Epithelial cell of prostate (primary cell): ENCODE measurements at places on chromosomes 16 and 17.

DNA sequence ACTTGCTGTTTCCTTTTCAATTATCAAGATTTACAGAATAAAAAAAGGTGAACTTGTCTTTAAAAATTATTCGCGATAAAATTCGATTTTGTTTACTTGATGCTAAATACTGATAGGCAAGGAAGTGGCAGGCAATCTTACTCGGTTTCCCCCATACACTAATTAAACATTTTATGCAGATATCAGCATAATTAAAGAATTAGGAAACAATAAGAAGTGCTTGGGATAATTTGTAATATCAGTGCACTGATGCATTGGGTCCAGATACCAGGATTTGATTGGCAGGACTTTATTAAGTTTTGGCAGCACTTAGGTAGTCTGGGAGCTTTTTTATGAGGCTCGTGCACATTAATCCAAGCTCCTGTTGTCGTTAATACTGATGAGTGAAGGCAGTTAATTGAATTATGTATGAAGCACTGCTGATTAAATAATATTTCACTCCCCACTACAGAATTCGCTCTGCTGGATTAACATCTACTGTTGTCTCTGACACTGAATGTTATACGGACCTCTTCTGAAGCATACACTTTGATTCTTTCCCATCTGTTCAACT, 165.6 kb downstream of the CA10 start:
- DNase-seq, result no peak

GRCh38 chr17:44995436-44996001, 27.4 kb upstream of the C1QL1 start:
- no peak for DNase-seq

DNA sequence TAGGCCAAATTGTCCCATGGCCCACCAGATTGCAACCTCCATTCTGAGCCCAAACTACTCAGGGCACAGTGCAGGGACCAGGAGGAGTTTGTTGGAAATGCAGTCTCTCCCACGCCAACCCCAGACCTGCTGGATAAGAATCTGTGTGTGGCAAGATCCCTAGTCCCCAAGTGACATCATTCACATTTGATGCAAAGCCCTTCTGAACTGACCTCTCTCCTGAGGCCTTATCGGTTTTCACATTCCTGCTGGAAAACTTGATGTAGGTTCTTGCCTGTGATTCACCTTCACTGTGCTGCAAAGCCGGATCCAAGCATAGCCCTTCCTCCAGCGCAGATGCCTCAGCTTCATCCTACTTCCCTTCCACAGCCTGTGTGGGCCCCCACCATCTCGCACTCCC, 6.6 kb upstream of the SHCBP1 start:
- no peak for DNase-seq

GRCh38 chr17:66655861-66656260, 179.1 kb upstream of the CACNG5 start:
- peak; percentile 85 for DNase-seq

DNA sequence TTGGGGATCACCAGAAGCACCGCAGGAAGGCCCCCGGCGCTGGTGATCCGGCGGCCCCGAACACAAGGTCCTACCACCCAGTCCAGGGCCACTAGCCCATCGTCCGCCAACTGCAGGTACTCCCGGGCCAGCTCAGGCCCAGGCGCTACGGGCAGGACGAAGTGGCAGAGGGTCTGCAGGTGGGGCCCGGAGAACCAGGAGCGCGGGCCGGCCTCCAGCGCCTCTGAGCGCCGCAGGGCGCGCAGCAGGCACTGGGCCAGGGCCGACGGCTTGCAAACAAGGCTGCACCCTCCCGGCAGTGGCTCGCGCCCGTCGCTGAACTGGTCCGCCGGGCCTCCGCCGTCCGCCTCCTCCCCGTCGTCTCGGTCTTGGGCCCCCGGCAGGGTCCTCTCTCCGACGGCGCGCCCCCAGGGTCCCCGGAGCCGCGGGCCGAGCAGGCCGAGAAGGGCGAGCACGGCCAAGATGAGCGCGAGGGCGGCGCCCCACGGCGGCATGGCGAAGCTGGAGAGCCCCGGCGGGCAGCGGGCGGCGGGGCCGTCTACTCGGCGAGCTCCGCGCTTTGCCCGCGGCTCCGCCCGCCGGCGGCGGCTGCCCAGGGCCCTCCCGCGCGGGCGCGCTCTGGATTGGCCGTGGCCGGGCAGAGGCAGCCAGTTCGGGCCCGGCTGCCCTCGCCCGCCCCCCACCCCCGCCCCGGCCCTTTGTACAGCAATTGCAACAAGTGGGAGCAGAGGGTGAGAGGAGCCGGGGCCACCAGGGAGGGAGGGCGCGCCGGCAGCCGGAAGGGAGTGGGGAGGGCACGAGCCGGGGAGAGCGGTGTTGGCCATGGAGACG, at the start of gene ABHD15:
ABHD15 (minus strand) TSS at position 565 of the 831 bp plus-strand sequence; CDS start at position 494, 71 bp downstream.
- no peak for DNase-seq

DNA sequence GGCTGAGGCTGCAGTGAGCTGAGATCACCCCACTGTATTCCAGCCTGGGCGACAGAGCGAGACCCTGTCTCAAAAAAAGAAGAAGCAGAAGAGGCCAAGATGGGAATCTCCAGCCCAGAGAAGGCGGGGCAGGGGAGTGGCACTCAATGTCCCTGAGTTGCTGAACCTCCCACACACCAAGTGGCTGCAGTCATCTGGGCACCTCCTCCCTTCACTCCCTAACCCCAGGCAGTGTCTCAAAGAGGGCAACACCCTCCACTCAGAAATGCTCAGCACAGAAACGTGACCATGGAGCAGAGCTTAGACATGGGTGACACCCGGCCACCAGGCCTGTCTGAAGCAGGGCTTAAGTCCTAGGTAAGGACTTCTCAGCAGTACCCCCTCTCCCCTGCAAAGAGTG, 36.3 kb upstream of the BCAR1 start:
- DNase-seq, result no peak

GRCh38 chr17:10814075-10814474, 10.2 kb upstream of the TMEM238L start:
- DNase-seq, result no peak

DNA sequence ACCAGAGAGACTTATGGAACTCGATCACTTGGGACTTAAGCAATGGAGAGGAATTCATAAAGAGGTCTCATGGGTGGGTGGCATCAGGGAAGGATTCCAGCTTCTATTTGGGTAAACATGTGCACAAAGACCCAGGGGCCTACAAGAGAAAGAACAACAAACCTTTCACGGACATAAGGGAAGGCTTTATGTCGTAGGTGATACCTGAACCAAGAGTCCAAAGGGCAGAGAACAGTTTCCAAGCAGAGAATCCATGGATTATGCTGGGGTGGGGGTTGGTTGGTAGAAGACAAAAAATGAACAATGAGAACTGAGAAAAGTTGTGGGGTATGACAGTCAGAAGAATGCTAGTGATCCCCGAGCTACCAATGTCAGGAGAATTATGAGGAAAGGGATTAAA, 119.8 kb downstream of the CNTNAP4 start:
- no peak for DNase-seq

GRCh38 chr17:49521088-49521450, 26.0 kb downstream of the NGFR start:
- no peak for DNase-seq

GRCh38 chr17:55806745-55807495, 56.1 kb downstream of the PCTP start:
- peak; percentile 26 for DNase-seq

- peak; percentile 58 for DNase-seq
Observed at GRCh38 chr16:48081656-48082055, 74.1 kb downstream of the ABCC12 start.

- peak; percentile 16 for DNase-seq
Observed at GRCh38 chr16:57147381-57148221, 38.2 kb downstream of the PSME3IP1 start.

DNA sequence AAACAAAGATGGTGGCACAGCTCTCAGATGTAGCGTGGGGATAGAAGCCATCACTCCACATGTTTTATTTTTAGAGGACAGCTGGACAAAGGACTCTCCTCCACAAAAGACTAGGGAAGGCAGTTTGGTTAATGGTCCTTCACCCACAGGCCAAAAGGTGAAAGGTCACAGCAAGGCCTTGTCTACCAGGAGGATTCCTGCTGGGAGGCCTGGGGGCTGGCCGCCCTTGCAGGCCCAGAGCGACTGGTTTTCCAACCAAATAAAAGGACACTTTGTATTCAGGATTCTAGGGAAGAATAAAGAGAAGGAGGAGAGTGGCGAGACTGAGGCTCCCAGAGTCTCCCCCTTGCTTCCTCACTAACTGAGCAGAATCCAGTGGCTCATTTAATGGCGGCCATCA, 94.3 kb downstream of the AXIN2 start:
- no peak for DNase-seq

- no peak for DNase-seq
Observed at GRCh38 chr17:76243826-76244679, 3.8 kb upstream of the RNF157 start.

- no peak for DNase-seq
Observed at GRCh38 chr16:48176635-48177408, 21.0 kb upstream of the ABCC12 start.

- no peak for DNase-seq
Observed at GRCh38 chr17:35909408-35909807, 21.2 kb downstream of the RDM1 start.

- no peak for DNase-seq
Observed at GRCh38 chr17:19769946-19770652, 22.0 kb upstream of the ALDH3A1 start.

DNA sequence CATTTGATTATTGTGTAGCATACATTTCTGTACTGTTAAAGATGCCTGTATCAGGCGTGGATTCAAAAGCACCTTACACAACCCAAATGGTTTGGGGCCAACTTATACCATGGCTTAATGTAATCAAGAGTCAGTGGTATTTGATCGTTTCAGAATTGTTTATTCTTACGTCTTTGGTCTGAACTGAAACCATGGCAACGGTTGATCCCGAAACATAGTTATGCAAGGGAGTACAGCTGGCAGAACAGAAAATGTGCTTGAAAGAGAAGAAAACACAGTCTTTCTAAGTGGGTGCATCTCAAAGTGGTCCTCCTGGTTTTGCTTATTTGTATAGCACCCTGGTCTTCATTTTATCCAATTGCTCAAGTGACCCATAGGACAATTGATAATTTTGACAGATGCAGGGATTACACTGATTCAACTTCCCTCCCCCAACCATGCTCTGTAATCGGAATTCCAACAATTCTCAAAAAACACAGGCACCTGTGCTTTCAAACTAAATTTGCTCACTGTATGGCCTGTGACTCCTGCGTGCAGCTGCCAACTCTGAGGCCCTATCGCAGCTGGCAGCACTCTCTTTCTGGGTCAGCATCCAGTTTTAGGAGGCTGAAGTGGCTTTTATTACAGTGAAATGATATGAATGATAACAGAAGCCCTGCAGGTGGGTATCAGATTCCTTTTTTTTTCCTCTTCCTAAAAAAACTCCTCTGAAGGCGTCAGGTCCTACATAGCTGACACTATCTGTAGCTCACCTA, 77.0 kb upstream of the AXIN2 start:
- DNase-seq, result no peak

DNA sequence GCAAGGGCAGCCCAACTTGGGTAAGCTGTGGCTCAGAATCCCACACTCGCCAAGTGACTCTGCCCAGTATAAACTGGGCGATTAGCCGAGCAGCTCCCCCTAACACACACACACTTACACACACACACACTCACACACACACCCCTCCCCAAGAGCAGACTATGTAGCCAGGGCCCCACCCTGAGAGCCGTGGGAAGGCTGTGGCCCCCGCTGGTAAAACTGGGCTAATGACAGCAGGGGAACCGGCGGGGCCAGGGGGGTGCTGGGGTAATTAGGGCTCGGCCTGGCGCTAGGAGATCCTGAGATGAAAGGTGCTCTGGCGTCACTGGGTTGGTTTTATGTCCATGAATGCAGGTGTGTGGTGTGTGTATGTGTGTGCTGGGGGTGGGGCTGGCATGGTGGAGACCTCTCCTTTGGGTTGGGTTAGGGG, 1.1 kb upstream of the THRA start:
- no peak for DNase-seq

GRCh38 chr16:77929004-77929403, 93.3 kb upstream of the CLEC3A start:
- no peak for DNase-seq

GRCh38 chr17:37388266-37388665, 12.5 kb downstream of the C17orf78 start:
- no peak for DNase-seq

- no peak for DNase-seq
Observed at GRCh38 chr17:45276031-45276430, 14.1 kb upstream of the SPATA32 start.

GRCh38 chr17:49832840-49833599, 14.8 kb downstream of the TAC4 start:
- no peak for DNase-seq

DNA sequence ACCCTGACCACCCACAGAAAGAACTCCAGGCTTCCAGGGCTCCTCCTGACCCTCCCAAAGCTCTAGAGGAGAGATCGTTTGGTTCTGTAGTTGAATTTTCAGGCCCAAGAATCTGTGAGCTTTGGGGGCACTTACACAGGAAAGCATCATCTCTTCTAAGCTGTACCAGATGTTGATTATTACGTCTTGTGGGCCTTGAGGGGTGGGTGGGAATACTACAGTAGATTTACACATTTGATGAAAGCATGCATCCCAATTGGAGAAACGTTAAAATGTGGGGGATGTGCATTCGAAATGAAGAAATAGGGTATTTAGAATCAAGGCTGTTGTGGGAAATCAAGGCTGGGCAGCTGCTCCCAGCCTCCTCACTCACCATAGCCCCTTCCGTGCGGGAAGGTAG, 61.9 kb downstream of the MGAT5B start:
- DNase-seq, result no peak

GRCh38 chr17:46756081-46756735, 62.3 kb downstream of the WNT3 start:
- no peak for DNase-seq

- peak; percentile 16 for DNase-seq
Observed at GRCh38 chr16:12262454-12263180, 286.1 kb downstream of the SNX29 start.

GRCh38 chr17:73932216-73932749, 271.2 kb upstream of the RPL38 start:
- no peak for DNase-seq

GRCh38 chr17:4008441-4009185, 44.4 kb upstream of the ATP2A3 start:
- DNase-seq, result no peak

DNA sequence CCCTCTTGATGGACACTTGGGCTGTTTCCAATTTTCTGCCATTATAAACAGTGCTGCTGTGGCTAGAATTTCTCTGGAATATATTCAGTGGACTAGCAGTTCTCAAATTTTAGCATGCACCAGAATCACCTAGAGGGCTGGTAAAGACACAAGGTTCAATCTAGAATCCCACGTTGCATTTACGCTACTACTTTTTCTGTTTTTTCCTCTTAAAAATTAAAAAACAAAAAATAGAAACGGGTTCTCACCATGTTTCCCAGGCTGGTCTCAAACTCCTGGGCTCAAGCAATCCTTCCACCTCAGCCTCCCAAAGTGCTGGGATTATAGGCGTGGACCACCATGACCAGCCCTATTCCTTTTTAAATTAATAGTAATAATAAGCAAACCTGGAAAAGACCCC, 14.5 kb upstream of the PRM1 start:
- no peak for DNase-seq

- peak; percentile 99 for DNase-seq
Observed at GRCh38 chr17:59837308-59838051, 55.3 kb downstream of the TUBD1 start.

DNA sequence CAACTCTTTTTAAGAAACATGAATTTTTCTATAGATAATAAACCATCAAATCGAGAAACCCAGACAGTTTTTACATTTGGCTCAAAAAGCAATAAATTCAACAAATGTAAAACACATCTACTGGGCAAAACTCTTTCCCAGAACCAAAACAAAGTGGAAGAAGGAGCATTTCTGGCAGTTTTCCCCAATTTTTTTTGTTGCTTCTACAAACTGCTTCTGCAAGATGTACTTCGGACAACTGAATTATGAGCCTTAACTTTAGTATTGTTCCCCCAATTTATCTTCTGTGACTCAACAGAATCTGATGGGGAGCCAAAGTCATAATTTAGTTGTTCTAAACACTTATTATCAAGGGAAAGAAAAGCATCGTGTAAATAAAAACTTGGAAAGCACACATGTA, 1047.2 kb downstream of the CDH11 start:
- DNase-seq, result no peak
